ENCODE measurements at places on chromosomes 4 and X. TPM values are rescaled to one million over a fixed set of nuclear protein-coding genes. Genes with fewer than 3 reads are reported as not detected.

DNA sequence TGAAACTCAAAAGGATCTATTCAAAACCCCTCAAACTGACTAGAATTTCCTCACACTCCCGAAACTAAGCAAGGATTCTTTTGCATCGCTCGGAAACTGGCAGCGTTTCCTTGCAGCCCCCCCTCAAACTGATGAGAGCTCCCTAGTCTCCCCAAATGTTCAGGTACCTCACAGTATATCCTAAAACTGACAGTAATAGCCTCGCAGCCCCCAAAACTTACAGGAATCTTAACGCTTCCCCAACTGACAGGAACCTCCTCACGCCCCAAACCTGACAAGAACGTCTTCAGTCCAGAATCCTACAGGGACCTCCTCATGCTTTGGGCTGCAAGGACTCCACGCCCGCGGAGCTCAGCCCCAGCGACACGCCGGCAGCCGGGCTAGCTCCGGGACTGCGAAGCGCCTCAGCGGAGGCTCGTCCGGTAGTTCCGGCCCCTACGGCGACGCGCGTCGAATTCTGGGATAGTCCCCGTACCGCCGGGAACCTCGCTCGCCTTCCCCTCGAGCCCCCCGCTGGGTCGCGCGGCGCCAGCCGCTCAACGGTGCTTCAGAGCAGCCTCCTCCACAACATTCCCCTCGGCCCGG, 640 bp downstream of the PHF8 start:
- no peaks in the 10 kb centered on the region for H3K27me3 ChIP-seq
- DNase-seq = no peak
- peaks cover 14% of the 10 kb centered on the region for H3K4me1 ChIP-seq

Gene CCDC149
- not detected for polyA plus RNA-seq

Gene PABPC4L
- polyA plus RNA-seq = not detected

Gene KLHL4
- polyA plus RNA-seq = not detected
